COLO829 (cell line): ENCODE measurements at places on chromosomes 2 and 18.
A peak's percentile ranks its signal among the peaks of the same experiment; 100 is the strongest.

DNA sequence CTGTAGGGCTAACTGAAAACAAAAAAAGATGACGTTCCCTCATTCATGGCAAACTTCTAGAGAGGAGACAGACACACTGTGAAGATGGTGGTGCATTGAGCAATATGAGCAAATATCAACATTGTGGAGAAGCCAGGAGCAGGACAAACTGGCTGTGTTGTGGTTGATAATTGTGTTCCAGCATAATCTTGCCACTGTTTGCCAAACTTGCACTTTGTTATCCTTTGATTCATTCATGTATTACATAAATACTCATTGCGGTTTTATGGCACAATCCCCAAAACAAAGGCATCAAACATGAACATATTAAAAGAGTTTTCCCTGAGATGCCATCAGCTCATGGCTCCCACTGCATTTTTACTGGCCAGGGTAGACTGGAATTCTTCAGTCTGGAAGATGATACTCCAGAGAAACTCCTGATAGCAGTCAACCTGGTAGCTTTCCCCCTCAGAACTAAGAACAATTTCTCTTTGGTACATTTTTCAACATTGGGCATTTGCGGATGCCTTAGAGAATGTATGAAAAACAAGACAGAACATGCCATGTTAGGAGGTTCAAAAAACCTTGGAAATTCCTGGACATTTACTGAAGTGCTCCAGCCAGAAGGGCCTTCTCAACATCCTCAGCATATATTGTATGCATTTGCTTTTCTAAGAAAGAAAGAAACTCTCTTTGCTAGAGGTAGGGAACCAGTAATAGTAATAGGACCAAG lies 487.4 kb upstream of the CELF4 start:
- no peak for DNase-seq

- DNase-seq, result peak; percentile 72
These were observed 85.1 kb upstream of the ATL2 start for GRCh38 chr2:38462121-38462661.

DNA sequence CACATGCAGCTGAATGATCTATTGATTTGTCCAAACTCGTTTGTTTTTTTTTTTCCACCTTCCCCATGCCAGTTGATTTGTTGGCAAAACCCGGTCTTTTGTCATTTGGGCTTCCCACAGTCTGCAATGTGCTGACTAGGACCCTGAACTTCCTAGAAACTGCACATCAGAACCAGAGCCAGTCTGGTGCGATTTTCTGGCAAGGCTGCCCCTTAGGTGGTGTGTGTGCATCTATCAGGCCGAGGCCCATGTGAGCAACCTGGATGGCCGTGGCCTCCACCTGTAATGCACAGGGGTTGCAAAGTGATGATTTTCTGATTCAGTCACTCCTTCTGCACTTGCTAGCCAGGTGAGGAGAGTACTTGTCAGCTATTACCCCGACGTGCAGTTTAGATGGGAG lies 47.8 kb downstream of the NCK2 start:
- DNase-seq, result no peak

DNA sequence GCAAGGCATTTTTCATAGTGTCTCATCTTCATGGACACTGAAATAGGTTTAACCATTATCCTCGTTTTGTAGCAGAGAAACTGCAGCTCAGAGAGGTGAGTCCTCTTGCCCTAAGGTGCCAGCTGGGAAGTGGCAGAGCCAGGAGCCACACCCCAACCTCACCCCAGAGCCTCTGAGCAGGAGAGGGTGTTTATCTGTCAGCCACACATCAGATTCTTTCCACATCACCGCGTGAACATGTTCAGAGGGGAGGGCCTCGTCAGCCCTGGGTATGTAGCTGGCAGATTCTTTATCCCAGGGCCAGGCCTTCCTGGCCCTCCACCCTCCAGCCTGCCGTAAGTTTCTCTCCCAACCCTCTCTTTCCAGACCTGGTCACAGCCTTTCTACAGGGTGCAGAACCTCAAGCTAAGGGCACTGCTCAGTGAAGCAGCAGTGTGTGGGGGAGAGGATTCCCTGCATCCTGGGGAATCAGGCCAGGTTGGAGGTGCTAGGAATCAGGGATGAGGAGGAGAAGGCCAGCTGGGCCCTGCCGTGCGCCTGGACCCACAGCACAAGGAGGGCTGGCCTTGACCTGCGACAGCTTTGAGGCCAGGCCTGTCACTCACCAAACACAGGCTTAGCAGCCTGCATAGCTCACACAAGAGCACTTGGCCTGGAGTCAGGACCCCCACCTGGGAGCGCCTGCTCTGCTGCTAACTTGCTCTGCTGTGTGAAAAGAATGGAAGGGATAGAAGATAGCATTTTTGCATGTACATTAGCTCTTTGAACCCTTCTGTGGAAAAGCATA lies 111.3 kb upstream of the MCFD2 start:
- no peak for DNase-seq

DNA sequence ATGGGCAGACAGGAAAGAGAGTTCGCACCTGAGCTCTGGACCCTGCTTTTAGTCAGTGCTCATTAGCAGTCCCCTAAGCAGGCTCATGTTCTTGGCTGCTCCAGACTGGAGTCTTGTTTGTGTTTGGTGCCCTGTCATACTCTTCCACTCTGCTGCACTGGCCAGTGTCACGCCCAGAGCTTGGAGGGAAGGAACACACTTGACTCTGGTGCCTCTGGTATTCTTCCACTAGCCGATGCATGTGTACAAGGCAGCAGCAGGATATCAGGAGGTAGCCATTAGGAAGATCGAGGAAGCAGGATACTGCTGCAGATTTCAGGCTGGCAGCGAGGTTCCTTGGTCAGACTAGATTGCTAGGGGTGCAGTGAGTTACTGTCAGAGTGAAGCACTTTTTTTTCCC lies 81.4 kb upstream of the B3GNT2 start:
- no peak for DNase-seq

- DNase-seq, result peak; percentile 56
These were observed 214.6 kb downstream of the TRIB2 start for GRCh38 chr2:12931186-12931844.

DNA sequence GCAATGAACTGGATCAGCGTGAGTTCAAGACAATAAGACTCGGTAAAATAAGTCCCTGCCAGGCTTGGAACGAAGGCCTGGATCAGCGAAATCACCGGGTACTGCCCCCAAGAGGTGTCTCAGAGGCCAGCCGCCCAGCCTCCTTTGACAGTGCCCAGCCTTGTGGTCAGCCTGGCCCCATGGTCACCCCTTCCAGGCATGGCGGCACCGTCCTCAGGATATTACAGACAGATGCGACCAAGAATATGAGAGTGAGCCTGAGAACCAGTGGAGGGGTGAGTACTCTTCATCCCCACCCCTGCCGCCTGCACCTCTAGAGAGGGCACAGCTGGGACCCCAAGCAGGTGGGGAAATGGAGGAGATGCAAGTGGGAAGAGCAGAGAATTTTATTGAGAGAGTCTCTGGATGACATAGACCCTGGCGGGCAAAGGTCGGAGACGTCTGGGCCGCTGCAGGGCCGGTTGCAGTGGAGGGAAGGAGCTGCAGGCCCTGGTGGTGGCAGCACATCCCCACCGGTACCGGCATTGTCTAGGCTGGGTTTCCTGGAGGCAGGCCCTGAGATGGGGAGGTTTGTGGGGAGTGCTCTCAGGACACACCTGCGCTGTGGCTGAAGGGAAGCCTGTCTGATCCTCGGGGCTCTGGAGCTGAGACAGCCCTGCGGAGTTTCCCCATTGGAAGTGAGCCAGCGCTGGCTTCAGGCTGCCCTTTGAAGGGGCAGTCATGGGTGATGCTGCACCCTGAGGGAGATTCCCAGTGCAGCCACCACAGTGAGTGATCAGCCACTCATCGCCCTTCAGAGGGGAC lies 190.0 kb downstream of the SEPTIN10 start:
- no peak for DNase-seq

DNA sequence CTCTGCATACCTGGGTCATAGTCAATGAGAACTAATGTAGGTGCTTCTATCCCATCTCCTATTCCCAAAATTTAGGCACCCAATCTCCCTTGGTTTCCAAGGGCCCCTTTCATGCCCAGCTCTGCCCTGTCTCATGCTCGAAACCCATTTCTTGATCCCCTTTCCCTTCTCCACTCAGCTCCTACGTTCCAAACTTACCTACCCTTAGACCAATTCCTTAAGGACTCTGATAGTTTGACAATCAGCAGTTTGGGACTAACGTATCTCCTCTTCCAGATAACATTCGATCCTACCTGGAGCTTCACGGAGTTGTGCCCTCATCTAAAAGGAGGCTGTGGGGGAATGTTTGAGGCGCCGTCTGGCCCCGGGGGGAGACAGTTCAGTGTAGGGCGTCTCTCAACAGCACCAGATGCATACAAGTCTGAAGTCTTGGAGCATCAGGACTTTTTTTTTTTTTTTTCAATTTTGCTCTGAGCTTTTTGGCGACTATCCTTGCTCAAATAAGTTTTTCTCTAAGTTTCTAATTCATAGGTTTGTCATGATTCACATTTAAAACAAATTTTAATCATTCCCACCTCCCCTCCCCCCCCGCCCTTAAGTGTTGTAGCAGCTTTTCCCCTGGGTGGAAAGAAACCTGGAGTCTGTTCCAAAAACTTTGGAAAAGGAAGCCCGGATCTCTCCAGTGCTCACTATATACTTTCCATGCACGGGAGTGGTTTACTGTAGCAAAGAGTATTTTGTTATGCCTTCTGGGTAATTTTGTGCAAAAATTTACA lies 141.2 kb upstream of the LGALSL start:
- no peak for DNase-seq

DNA sequence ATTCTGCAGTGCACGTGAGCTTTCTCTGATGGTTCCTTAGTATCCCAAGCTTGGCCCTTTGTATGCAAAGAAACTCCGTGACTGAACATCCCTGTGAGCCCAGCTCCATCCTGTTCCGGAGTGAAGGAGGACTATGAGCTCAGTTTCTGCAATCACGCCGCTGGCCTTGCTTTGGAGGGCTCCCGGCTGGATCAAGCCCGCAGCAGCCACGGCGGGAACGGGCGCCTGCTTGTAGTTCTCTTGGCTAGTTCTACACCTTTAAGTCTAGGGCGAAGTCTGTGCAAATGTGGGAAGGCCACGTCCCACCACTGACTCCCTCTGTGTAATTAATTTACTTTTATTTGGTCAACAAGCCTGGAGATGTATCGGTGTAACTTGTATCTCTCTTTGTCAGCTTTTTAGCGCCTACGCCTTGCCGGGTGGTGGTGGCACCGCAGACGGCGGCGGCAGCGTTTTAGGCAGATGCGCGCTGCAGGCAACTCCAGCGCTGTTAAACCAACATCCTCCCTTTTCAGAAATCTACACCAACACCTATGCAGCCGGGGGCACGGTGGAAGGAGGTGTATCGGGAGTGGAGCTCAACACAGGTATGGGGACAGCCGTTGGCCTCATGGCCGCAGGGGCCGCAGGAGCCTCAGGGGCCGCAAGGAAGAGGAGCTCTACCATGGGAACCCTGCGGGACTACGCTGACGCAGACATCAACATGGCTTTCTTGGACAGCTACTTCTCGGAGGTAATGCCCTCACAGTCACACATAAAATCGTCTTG lies 34.3 kb downstream of the DSG4 start:
- DNase-seq, result no peak

- DNase-seq, result no peak
These were observed 183.6 kb downstream of the MC4R start for GRCh38 chr18:60188958-60189357.

DNA sequence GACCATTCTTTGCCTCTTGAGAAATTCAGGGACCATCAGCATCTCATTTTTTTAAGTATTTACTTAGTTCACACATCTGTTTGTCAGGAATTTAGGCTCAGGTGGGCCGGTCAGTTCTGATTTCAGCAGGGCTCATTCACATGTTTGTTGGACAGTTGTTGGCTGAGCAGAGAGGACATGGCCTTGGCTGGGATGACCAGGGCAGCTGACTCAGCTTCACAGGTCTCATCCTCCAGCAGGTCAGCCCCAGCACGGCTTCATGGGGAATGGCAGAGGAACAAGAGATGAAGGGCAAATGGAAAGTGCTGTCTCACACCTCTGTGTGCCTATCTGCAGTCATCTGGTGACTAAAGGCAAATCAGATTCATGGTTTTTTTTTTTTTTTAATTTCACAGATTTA lies 136.1 kb upstream of the TMEM200C start:
- no peak for DNase-seq

DNA sequence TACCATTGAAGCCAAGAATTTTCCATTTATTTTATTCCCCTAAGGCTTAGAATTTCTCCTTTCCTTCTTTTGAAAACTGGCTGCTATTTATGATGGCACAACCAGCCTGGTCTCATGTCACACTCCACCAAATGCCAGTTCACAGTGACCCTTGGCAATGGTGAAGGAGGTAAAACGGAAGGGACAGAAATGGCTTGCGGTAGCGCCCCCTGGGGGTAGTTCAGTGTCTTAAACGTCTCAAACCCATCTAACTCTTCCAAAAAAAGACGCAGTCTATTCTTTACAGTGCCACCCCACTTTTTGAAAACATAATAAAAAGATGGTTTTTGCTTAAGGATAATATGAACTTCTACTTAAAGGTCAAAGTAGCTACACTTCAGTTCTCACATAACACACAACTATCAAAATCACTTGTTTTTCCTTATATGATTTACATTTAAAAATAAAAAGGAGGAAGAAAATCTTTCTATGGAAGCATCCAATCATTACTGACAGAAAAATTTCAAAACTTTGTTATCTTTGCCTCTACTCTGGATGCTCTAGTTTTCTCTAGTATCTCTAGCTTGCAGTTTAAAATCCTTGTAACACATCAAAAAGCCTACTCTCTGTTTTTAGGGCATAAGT lies 28.0 kb downstream of the PNO1 start:
- peak; percentile 27 for DNase-seq

- no peak for DNase-seq
These were observed 27.9 kb downstream of the WDR33 start for GRCh38 chr2:127783101-127783500.

GRCh38 chr18:77108821-77109647 lies 23.5 kb downstream of the MBP start:
- DNase-seq, result no peak
